ENCODE measurements at places on chromosomes 1 and 21.

- no peak for DNase-seq
These were observed 65.0 kb downstream of the ABL2 start for GRCh38 chr1:179164494-179164893.

GRCh38 chr1:183029591-183030000 is 6.4 kb downstream of the LAMC1 start:
- DNase-seq, result no peak

- DNase-seq, result no peak
These were observed at the start of gene GSTM3 for GRCh38 chr1:109740615-109741373. TSS of gene GSTM3 (minus strand) at chr1:109741038. CDS start at chr1:109740287, 751 bp downstream.

- no peak for DNase-seq
These were observed 147.8 kb upstream of the ATP1B1 start for GRCh38 chr1:168958562-168959289.

- no peak for DNase-seq
These were observed 163.9 kb downstream of the LRRC40 start for GRCh38 chr1:70041317-70042045.

- DNase-seq, result no peak
These were observed 71.0 kb upstream of the KLHDC7A start for GRCh38 chr1:18409609-18410237.

GRCh38 chr1:186681121-186681520 is 898 bp upstream of the PTGS2 start:
- no peak for DNase-seq

- DNase-seq, result no peak
These were observed 1.7 kb upstream of the TRIM67 start for GRCh38 chr1:231159963-231160761.

GRCh38 chr21:41571938-41572510 is 64.1 kb upstream of the TMPRSS2 start:
- DNase-seq, result no peak

- no peak for DNase-seq
These were observed 23.4 kb downstream of the GTF2B start for GRCh38 chr1:88867743-88868521.

DNA sequence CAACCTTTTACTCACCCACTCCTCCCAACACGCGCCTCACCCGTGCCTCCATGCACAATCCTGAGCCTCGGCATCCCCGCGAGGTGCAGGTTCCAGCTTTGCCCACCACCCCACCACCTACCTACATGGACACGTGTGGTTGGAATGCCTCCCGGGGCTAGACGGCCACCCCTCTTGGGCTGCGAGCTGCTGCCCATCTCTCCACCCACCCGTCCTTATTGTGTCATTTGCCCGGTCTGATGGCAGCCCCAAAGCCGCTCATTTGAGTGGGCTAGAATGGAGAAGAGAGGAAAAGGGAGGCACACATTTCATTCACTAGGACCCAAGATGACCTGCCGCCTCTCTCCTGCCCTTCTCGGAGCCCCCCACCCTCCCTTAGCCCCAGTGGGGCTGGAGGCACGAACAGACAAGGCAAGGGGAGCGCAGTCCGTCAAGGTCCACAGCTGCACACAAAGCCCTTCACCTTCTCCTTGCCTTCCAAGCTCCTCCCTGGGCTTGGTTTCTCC is 785 bp downstream of the ZNF697 start:
- DNase-seq, result peak; percentile 52

DNA sequence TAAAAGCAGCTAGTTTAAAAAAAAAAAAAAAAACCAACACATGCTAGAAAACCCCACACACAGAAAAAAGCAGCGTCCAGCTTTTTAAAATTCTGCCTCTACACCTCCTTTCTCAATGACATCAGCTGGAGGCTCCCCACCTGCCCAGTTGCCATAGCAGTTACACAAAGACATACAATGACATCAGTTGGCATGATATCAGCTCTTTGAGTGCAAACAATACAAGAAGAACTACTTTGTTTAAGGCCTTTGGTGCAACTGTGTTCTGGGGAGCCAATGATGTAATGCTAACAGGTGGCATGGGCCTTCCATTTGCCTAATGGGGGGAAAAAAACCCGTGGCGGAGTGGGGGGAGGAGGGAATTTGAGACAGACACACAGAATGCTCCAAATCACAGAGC is 32.9 kb downstream of the DUSP10 start:
- DNase-seq, result peak; percentile 71

DNA sequence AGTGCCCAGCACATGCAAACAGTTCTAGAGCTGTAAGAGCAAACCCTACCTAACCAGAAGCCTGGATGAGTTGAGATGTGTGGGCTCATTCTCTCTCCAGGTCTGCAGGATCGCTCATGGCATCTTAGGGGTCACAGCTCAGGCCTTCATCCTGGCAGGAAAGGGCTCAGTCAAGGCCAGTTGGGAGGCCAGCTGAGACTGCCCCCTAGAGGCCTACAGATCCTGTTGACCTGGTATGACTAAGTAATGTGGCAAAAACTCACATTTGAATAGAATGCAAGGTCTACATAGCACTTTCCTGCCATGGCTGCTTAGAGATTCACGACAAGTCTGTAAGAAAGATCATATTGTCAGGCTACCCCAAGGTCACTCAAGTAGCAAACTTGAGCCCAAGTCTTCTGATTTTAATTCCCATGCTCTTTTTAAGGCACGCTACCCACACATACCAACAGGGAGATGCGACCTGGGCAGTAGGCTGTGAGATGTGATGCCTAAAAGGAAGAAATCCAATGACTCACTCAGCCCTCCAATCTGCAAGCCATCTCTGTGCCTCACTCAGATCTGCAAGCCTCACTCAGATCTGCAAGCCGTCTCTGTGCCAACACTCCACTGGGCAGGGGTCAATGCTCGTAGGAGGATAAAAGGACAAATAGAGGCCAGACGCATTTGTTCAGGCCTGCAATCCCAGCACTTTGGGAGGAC is 5.1 kb upstream of the CAPN8 start:
- no peak for DNase-seq

- no peak for DNase-seq
These were observed 31.3 kb upstream of the FOXO6 start for GRCh38 chr1:41329662-41330587.

DNA sequence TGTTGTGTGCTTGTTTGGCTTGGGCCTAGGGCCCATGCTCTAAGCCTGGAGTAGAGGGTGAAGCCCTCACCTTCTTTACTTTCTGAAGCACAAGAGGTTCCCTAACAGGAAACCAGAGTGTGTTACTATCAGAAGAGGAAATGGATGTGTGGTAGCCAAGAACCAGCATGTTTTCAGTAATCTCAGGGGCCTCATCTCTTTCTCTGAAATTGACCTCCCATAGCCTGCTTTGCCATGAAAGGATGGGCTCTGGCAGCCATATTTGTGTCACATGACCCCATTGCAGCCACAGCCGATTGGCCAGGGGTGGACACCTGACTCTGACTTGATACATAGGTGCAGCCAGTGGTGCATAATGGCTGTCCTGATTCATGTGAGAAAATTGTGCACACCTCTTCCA is 18.6 kb downstream of the A3GALT2 start:
- no peak for DNase-seq

GRCh38 chr1:236064674-236065508 is at the start of gene NID1:
TSS of gene NID1 (minus strand) at chr1:236065090. CDS start at chr1:236065079, 11 bp downstream.
- peak; percentile 92 for DNase-seq

GRCh38 chr1:212396638-212397037 is 18.0 kb downstream of the PACC1 start:
- DNase-seq, result no peak

- peak; percentile 70 for DNase-seq
These were observed 6.9 kb upstream of the S100A2 start for GRCh38 chr1:153572569-153573015.

DNA sequence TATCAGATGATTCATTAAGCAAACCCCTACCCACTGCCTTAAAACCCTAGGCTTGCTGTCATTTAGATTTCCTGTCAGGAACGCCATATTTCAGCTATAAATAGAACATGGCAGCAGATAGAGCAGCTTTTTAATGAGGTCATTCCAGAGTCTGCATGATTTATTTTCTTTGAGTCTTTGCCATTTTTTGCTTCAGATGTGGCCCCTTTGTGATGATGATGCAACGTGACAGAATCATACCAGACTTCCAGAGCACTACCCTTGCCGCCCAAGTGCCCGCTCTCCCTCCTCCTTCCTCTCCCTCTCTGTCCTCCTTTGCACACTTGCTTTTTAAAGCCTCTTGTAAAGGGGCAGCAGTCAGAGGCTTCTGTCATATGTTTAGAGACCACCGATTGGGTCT is 55.5 kb upstream of the TRIM67 start:
- no peak for DNase-seq

- no peak for DNase-seq
These were observed 13.3 kb downstream of the ZBTB8OS start for GRCh38 chr1:32636914-32637645.

DNA sequence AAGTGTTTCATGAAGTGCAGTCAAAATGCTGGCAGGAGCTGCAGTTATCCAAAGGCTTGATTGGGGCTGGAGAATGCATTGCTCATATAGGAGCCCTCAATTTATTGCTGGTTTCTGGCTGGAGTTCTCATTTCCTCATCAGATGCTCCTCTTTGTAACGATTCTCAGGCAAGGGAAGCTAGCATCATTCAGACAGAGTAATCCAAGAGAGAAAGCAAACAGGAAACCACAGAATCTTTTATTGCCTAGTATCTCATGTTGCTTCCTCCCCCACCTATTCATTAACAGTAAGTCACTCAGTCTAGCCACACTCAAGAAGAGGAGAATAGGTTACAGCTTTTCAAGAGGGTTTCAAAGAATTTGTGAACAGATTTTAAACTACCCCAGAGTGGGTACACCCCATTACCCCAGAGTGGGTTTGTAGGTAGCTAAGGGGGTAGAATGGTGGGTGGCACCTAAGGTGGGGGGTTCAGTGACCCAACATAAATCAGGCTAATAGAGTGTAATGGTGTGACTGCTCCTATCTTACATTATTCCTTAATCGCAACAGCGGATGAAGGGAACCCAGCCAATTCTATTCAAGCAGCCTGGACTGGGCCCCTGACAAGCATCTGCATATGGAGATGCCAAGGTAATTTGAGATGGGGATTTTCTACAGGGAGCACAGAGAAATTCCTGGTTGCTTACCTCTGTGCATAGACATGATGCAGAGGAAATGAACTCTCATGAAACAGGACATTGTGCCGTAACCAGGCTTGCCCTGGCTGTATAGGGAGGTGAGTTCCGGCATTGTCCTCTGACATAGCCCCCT is 67.1 kb downstream of the KCNJ15 start:
- DNase-seq, result no peak

- DNase-seq, result no peak
These were observed 616.9 kb downstream of the KIF26B start for GRCh38 chr1:245771511-245772281.

DNA sequence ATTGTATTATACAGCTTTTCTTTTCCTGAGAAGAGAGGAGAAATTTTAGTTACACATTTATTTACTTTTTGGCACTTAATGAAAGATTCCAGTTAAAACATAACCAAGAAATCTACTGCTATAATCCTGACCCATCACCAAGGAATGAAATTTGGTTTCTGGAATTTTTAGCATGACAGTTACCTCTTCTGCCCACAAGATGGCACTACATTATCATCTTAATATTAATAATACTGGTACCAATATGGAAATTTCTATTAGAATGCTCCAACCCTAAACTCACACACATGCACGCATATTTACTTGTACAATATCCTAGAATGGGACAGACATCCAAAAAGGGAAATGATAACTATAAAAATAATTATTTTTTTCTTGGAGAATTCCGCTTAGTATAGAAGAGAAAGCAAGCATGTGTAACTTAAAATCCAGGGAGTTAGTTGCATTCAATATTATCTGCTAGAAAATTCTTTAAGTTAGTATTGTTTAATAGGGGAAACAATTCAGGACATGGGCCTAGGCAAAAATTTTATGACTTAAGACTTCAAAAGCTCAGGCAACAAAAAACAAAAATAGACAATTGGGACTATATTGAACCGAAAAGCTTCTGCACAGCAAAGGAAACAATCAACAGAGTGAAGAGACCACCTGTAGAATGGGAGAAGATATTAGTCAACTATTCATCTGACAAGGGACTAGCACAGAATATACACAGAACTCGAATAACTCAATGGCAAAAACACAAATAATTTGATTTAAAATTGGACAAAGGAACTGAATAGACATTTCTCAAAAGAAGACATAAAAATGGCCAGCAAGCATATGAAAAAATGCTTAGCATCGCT is 37.4 kb downstream of the MAP3K21 start:
- no peak for DNase-seq

GRCh38 chr1:165536016-165536415 is 7.8 kb upstream of the LRRC52 start:
- DNase-seq, result no peak

DNA sequence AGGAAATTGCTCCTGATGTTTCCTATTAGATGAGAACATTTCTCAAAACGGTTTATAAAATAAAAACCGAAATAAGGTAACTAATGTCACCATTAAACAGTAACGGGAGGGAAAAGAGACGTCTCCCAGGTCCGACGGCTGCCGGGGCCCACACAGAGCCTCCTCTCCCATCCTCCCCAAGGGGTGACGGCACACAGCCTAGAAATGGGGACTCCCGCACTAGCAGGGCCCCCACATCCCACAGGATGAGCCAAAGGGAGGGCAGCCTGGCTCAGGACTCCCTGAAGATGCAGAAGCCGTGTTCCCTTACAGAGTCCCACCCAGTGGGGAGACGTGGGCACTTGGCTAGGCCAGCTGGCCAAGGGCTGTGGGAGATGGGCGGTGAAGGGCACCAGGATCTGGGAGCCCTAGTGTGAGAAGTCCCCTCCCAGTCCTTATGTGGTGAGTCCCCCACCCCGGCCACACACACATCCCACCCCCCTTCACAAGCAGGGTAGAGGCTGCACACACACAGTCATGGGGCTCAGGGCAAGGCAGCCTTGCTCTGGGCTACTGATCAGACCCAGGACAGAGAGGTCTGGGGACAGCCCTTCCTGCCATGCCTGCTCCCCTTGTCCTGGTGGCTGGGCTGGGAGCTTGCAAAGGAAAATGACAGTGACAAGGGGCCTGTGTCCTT is 3.3 kb downstream of the KRTAP10-3 start:
- DNase-seq, result no peak

GRCh38 chr1:117030271-117030877 is 28.8 kb downstream of the CD101 start:
- no peak for DNase-seq

DNA sequence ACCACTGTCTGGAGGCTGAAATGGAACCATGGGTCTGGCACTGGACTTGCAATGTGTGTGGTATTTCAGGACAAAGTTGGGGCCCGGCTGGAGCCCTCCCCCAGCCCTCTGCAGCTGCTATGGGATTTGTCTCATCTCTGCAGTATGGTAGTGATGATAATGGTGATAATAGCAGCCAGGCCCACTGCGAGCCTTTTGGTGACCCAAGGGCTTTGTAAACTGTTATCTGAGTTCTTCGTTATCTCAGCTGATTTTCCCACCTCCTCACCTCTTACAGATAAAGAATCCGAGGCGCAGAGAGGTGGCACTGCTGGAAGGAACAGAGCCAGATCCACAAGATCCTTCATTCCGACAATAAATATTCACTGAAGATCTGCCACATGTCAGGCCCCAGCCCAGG is 11.7 kb upstream of the WNT4 start:
- no peak for DNase-seq

DNA sequence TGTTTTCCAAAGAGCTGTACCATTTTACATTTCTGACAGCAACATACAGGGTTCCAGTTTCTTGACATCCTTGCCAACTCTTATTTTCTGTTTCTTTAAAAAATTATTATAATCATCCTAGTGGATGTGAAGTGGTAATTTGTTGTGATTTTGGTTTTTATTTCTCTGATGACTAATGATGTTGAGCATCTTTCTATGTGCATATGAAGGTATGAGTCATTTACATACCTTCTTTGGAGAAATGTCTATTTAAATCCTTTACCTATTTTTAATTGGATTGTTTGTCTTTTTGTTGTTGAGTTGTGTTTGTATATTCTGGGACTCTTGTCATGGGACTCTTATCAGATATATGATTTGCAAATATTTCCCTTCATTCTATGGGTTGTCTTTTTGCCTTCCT is 20.8 kb upstream of the MPC2 start:
- no peak for DNase-seq

GRCh38 chr21:29092102-29092959 is 18.9 kb upstream of the CCT8 start:
- no peak for DNase-seq
